ENCODE measurements at places on chromosomes 6 and 20.

GRCh38 chr6:149334682-149335160 lies 17.2 kb downstream of the TAB2 start:
- no peak for DNase-seq

DNA sequence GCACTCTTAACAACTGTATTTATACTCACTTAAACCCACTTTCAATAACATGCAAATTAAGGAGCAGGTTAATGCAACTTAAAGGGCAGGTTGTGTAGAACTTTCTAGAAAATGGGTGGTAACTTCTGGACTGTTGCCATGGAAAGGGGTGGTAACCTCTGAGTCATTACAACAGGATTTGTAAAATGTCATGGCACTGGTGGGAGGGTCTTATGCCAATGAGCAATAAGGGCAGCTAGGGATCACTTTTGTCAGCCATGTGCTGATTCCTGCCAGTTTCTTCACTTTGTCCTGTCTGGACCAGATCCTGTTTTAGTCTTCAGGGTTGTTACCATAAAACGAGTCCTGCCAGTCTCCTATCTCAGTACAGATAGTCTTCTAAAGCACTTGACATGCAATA lies 560.5 kb upstream of the PTCHD4 start:
- DNase-seq: no peak

DNA sequence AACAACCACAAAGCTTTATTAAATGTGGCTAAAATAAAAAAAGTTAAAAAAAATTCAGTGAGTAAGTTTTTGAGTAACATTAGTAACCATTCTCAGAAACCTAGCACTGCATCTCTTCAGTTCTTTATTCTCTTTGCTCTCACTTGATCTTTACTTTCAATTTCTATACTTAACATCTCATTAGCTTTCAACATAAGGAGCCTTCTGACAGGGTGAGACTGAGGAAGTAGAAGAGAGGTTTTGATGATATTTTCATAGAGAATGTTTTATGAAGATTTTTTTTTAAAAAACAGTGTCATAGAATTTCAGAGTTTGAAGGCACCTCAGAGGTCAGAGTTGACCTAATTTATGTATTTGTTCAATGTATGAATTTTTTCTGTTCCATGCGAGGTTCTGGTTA lies 60.8 kb downstream of the FAM83B start:
- no peak for DNase-seq

DNA sequence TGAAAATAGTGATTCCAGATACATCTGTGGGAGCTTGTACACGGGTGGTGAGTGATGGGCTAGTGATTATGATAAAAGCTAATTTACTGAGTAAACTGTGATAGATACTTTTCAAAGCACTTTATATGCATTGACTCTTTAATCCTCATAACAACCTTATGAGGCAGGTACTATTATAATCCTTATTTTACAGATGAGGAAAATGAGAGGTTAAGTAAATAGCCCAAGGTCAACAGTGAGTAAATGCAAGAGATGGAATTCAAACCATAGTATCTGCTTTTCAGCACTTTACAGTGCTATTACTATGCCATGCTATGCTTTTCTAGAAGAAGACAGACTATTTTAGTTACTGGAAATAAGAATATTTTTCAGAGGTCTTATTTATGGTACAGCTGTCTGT lies 320.9 kb upstream of the CITED2 start:
- DNase-seq: peak; percentile 77

All from NCI-H748 treated with DMSO at 0.1 percent for 48 hours (cell line).